NCI-H2171 treated with DMSO at 0.1 percent for 48 hours (cell line): ENCODE measurements at places on chromosomes 5 and 9.

GRCh38 chr9:130110596-130111021 is 56.9 kb downstream of the GPR107 start:
- DNase-seq: peak; percentile 82

GRCh38 chr9:97474372-97474925 is 27.0 kb upstream of the TMOD1 start:
- no peak for DNase-seq

DNA sequence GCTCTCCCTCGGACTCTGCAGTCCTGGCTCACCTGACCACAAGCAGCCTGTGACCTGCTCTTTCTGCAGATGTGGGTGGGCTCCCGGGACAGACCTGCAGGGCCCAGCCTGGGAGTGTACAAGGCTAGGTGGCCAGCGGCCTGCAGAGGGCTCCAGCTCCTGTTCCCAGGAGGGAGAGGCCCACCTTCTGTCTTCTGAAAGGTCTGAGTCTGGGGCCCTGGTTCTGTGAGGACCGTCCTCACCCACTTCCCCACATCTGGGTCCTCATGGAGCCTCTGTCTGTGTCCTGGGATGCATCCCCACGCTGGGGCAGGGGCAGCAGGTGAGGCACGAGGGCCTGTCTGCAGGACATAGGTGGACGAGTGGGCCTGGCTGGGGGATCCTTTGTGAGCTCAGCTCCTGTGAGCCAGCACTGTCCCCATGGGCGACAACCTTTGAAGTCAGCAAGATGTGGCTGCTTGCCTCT is 43.7 kb downstream of the PHF2 start:
- no peak for DNase-seq

DNA sequence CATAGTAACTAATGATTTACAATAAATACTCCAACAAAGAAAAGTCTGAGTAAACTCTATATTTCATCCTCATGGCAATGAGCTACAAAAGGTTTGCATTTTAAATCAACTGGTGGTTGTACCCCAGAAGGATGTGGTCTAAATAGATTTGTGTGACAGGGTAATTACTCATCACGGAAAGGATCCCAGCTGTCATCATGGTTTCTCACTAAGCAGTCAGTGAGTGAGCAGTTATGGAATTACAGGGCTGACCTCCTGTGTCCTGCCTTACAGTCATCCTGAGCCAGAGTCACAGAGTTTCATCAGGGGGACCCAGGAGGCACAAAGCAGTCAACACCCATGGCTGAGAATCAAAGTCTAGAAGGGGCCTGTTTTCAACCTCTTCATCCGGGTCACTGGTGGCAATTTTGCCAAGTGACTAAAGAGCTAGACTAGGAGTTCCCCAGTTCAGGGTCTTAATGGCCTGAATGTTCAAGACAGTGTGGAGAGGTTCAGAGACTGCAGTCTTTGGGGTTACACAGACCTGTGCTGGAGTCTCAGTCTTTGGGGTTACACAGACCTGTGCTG is 210.7 kb upstream of the SLC24A2 start:
- DNase-seq: peak; percentile 5

GRCh38 chr9:5188060-5188984 is 2.9 kb upstream of the INSL6 start:
- no peak for DNase-seq
